Adrenal gland (tissue), 19 donors: ENCODE measurements at places on chromosomes 5 and 9. TPM values are rescaled to one million over a fixed set of nuclear protein-coding genes. Genes with fewer than 3 reads are reported as not detected.

OR1J2 gene
- not detected for polyA plus RNA-seq

GRCh38 chr9:34665067-34665380 lies 2.6 kb upstream of the CCL27 start:
- peak overlapping the region; percentile 53 for H3K4me3 ChIP-seq
- no peaks in the 10 kb centered on the region for H3K27me3 ChIP-seq
- peaks cover 7% of the 10 kb centered on the region for H3K4me1 ChIP-seq
- DNase-seq, result no peak

DNA sequence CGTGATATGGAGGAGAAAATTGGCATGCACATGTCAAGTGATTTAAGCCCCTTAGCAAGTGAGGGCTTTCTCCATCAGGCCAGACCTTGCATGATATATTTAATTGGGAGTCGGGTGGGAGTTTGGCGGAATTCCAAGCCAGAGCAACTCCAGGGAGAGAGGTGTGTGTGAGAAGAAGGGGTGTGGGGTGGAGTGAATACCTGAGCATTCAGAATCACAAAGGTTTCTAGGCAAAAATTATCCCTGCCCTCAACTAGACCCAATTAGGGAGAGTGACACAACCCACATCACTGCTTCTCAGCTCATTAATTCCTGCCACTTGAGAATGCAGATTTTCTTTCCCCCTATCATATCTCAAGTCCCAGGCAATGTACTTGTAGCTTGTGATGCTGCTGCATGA lies 279.7 kb upstream of the TUT7 start:
- H3K27me3 ChIP-seq, result no peaks in the 10 kb centered on the region
- no peak for DNase-seq
- H3K4me1 ChIP-seq, result no peaks in the 10 kb centered on the region

GRCh38 chr5:109910874-109911273 lies 221.1 kb downstream of the MAN2A1 start:
- no peak overlapping the region for H3K27ac ChIP-seq
- no peak overlapping the region for H3K4me3 ChIP-seq
- H3K4me1 ChIP-seq, result no peaks in the 10 kb centered on the region
- H3K27me3 ChIP-seq, result no peaks in the 10 kb centered on the region
- DNase-seq, result no peak

ADAMTS19 gene
- 0.30 TPM for polyA plus RNA-seq

DNA sequence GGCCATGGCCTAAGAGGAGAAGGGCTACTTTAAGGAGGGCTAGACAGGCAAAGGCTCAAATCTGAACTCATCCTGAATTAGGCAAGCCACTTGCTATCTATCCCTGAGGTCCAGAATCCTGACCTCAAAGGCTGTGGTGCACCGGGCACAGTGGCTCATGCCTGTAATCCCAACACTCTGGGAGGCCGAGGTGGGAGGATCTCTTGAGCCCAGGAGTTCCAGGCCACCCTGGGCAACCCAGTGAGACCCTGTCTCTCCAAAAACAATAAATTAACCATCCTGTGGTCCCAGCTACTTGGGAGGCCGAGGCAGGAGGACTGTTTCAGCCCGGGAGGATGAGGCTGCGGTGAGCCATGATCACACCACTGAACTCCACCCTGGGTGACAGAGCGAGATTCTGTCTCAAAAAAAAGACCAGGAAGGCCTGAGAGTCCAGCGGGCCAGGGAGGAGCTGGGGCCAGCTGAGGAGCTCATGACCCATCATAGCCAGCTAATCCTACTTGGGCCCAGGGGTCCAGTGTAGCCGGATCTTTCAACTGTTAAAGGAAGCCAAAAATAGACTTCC lies 4.0 kb downstream of the NOP16 start:
- no peaks in the 10 kb centered on the region for H3K27me3 ChIP-seq
- H3K36me3 ChIP-seq, result no peaks in the 10 kb centered on the region
- H3K4me3 ChIP-seq, result no peak overlapping the region
- H3K27ac ChIP-seq, result no peak overlapping the region

TEX48 gene
- not detected for polyA plus RNA-seq

DNA sequence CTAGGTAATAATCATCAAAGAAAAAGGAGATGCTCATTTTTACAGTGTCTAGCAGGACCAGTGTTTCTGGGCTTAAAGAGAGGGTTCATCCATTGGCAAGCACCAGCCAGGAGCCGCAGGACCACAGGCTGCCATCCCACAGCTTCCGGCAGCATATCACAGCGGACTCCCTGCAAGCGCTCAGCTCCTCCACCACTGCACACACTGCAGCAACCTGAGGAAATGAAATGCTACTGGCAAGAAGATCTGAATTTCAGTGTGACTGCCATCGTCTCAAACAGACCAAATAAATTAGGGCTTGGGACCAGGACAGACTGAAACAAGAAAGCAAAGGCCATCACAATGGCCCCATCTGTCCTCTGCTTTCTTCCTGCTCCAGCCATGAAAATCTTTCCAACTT lies 114.2 kb downstream of the TTC39B start:
- H3K27ac ChIP-seq, result no peak overlapping the region
- H3K4me1 ChIP-seq, result no peaks in the 10 kb centered on the region
- no peak for DNase-seq
- H3K27me3 ChIP-seq, result no peaks in the 10 kb centered on the region
- H3K4me3 ChIP-seq, result no peak overlapping the region
- peaks cover 3% of the 10 kb centered on the region for H3K36me3 ChIP-seq

ADAMTS6 gene
- 0.91 TPM for polyA plus RNA-seq

C5orf63 gene
- polyA plus RNA-seq, result 3.1 TPM

DNA sequence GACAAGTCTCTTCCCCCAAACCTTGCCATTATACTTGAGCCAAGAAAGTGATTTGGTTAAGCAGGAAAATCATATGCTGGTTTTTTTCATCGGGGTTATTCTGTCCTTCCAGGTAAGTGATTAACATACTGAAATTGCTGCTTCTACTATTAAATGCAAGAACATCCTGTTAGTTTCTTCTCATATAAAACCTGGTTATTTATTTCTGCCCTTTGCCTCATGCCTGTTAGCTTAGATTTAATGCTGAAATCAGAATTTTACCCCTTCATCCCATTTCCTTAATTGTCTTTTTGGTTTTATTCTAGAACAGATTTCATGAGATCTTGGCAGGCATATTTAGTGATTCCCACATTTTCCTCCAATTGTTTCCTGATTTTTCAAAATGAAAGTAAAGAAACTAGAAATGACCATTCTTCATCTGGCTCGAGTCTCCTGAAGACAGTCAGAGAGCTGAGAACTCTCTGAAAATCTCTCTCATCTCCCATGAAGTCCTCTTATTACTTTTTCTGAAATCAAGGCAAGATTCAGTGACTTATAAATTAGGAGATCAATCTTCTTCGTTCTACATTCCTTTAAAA lies 132.9 kb downstream of the NFIB start:
- H3K4me1 ChIP-seq, result no peaks in the 10 kb centered on the region
- no peak for DNase-seq
- no peaks in the 10 kb centered on the region for H3K27me3 ChIP-seq
- no peak overlapping the region for H3K4me3 ChIP-seq

CCIN gene
- polyA plus RNA-seq, result 1.2 TPM

- peaks cover 24% of the 10 kb centered on the region for H3K4me1 ChIP-seq
- no peak overlapping the region for H3K27ac ChIP-seq
- H3K27me3 ChIP-seq, result no peaks in the 10 kb centered on the region
- DNase-seq, result no peak
These were observed 6.5 kb downstream of the TLE1 start for GRCh38 chr9:81682797-81683196.

UBQLN1 gene
- polyA plus RNA-seq, result 23.7 TPM

DNA sequence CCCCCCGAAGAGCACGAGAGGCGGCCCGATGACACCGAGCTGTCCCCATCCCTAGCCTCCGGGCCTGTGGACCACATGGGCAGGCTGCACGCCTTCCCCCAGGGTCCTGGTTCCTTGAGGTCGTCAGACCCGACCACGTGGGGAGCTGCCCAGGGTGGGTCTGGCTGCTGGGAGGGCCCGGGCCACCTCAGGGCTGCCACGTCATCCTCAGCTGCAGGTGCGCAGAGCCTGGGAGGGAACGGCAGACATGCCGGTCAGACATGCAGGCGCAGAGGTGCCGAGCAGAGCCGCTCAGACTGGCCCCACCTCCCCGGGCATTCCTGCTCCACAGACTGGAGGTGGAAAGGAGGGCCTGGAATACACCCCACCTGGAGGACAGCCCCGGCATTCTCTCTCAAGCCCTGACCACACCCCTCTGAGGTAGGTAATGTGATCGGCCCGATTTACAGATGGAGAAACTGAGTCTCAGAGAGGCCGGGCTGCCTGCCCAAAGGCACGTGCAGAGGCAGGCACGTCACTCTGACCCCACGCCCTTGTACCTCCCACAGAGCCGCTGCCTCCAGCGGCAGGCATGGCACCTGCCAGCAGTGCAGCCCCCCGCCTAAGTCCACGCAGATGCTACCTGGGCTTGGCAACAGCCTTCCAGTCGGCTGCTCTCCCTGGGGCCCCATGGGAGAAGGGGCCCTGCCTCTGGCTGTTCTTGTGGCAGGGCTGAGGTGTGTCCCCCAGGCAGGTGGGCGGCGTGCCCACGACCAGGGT lies 649 bp downstream of the CCDC187 start:
- no peaks in the 10 kb centered on the region for H3K4me1 ChIP-seq
- no peak for DNase-seq
- no peaks in the 10 kb centered on the region for H3K36me3 ChIP-seq
- H3K4me3 ChIP-seq, result no peak overlapping the region

GRCh38 chr9:37639109-37639762 lies 11.5 kb upstream of the FRMPD1 start:
- H3K27ac ChIP-seq, result no peak overlapping the region
- H3K27me3 ChIP-seq, result peaks cover 5% of the 10 kb centered on the region
- H3K4me1 ChIP-seq, result no peaks in the 10 kb centered on the region
- no peak overlapping the region for H3K4me3 ChIP-seq
- DNase-seq, result no peak

OTP gene
- polyA plus RNA-seq, result not detected

WHRN gene
- 247 TPM for polyA plus RNA-seq

- no peak for DNase-seq
- H3K36me3 ChIP-seq, result no peaks in the 10 kb centered on the region
- no peaks in the 10 kb centered on the region for H3K4me1 ChIP-seq
- no peak overlapping the region for H3K4me3 ChIP-seq
These were observed 87.8 kb upstream of the CPEB4 start for GRCh38 chr5:173800340-173800739.

DNA sequence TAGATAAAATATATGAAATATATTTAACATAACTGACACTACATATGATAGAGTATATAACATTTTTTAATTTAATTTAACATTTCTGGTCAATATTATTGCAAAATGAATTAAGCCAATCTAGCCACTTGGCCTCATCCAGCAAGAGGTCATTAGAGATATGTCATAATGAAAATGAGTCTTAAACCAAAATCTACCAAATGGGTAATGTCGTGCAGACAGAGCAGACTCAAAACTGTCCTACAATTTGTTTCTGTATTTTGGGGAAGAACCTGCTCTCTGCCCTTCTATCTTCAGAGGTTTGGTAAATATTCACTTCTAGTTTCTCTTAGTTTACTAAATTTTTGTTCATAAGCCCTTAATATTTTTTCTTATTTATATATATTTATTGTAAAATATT lies 61.4 kb downstream of the ARHGEF28 start:
- no peak overlapping the region for H3K27ac ChIP-seq
- no peak for DNase-seq
- H3K36me3 ChIP-seq, result no peaks in the 10 kb centered on the region

DNA sequence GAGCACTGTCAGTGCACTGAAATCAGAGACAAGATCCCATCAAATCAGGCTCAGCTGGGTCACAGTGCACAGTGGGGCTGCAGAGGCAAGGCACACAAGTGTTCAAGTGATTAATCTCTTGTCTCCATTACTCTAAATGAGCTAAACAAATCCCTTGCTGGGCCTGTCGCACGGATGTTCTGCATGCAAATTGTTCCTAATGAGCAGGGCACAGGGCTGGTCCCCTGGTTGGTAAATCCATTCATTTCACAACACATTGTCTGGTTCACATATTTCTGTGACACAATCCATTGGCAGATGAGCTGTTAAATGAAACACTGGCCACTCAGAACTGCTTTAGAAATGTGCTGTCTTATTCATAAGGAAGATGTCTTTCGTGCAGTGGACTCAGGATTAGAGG lies 167.9 kb upstream of the BRINP1 start:
- no peak overlapping the region for H3K4me3 ChIP-seq
- no peaks in the 10 kb centered on the region for H3K27me3 ChIP-seq
- no peaks in the 10 kb centered on the region for H3K4me1 ChIP-seq
- DNase-seq, result no peak
- H3K36me3 ChIP-seq, result no peaks in the 10 kb centered on the region

DNA sequence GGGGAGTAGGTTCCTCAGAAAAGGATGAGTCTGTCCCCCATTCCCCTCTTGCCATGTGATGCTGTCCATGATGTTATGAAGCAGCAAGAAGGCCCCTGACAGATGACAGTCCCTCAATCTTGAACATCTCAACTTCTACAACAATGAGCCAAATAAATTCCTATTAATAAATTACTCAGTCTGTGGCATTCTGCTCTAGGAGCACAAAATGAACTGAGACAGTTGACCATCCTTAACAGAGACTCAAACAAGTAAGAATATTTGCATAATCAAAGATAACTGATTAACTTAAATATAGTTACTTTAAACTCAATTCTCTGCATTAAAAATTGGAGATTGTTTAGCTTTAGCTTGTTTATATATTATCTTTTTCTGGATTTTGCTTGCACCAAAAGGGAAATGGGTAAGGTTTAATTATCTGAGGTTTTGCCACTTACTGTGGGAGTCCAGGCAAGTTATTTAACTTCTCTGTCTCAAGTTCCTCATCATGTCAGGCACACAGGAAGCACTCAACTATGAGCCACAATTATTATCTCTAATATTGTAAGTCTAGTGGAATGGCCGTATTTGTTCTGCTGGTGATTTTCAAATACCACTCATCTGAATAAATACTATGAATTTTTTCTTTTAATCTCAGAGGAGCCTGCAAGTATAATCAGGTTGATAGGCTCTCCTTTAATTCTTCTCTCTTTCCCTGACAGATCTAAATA lies 162.9 kb downstream of the TSSK1B start:
- H3K4me1 ChIP-seq, result no peaks in the 10 kb centered on the region
- H3K27me3 ChIP-seq, result no peaks in the 10 kb centered on the region
- H3K36me3 ChIP-seq, result no peaks in the 10 kb centered on the region
- DNase-seq, result no peak

NPR3 gene
- 7.3 TPM for polyA plus RNA-seq

GRCh38 chr5:169538944-169539343 lies 44.6 kb upstream of the SPDL1 start:
- H3K36me3 ChIP-seq, result no peaks in the 10 kb centered on the region
- H3K4me1 ChIP-seq, result no peaks in the 10 kb centered on the region
- peak; percentile 5 for DNase-seq
- H3K4me3 ChIP-seq, result no peak overlapping the region
- no peak overlapping the region for H3K27ac ChIP-seq

DNA sequence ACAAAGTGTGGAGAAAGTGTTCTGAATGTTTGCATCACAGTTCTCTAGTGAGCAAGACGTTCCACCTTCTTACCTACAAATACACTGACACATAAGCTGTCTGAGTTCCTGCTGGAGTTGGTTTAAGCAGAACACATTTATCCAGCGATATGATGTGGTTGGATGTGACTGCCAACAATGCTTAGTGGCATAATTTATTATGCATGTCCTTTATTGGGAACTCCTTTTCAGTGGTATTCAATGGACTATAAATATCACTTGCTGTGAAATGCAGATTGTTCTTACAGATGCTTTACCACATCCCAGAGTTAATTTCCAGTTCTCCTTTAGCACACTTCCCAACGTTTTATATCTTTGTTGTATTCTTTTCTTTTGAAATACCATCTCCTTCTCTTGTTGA lies 222.2 kb downstream of the LURAP1L start:
- H3K4me1 ChIP-seq, result no peaks in the 10 kb centered on the region
- no peaks in the 10 kb centered on the region for H3K27me3 ChIP-seq
- no peaks in the 10 kb centered on the region for H3K36me3 ChIP-seq
- H3K27ac ChIP-seq, result no peak overlapping the region
